ENCODE measurements at places on chromosomes 4 and X.
A peak's percentile ranks its signal among the peaks of the same experiment; 100 is the strongest.

- DNase-seq, result no peak
Observed at GRCh38 chrX:48971249-48972219, at the start of gene KCND1. Gene KCND1 (minus strand): TSS chrX:48971844. CDS start chrX:48970271, 1,573 bp downstream.

DNA sequence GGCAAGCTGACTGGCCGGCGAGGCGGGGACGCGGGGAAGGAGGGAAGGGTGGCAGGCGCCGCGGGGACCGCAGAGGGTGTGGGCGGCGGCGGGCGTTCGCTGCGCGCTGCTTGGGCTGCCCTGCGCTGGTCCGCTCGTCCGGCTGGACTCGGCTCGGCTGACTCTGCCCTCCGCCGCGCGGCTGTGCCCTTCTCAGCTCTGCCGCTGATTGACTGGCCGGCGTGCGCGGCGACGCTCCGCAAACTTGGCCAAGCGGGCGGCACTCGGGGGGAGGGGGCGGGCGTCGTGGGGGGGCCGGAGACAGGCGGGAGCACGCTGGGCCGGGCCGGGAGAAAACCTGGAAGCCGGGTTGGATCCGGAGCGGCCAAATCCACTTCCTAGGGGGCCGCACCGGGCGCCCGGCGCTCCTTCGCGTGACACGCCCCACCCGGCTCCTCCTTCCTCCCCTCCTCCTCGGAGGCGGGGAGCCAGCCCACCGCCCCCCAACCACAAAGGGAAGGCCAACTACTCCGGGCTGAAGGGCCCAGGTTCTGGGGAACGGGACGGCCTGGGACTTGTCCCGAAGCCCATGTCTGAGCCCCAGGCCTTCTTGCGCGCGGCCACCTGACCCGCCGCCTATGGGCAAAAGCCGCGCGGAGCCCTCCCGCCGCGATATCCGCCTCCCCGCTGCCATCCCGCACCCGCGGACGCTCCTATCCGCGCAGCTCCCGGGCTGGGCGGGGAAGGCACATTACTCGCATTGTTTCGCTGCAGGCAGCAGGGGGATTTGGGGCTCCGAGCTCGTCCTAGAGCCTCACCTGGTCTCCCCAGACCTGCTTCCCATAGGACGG is at the start of gene GPC4:
GPC4 (minus strand) TSS at position 214 of the 830 bp plus-strand sequence. CDS start 524 bp downstream, outside the sequence.
- DNase-seq, result no peak

- no peak for DNase-seq
Observed at GRCh38 chrX:10903523-10903922, 207.6 kb upstream of the HCCS start.

GRCh38 chr4:37279894-37280592 is 35.5 kb downstream of the NWD2 start:
- DNase-seq, result no peak

GRCh38 chr4:726235-726787 is 20.7 kb downstream of the PCGF3 start:
- DNase-seq, result no peak

- DNase-seq, result no peak
Observed at GRCh38 chr4:121842862-121843261, 19.2 kb upstream of the CCNA2 start.

DNA sequence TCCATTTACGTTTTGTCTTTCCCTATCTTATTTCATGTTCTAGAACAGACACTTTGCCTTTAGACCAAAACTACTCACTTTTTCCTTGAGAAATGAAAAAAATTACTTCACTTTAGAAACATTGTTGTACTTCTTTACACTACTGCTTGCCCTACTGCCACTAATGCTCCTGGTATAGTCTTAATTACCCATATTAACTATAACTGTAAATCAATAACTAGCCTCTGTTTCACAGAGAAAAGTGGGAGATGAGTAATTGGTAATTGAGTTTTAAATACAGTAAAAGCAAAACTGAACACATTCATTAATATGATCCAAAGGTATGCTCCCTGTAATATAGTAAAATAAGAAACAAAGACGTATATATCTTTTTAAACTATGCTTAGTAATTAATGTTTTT is 111.1 kb upstream of the JADE1 start:
- no peak for DNase-seq

DNA sequence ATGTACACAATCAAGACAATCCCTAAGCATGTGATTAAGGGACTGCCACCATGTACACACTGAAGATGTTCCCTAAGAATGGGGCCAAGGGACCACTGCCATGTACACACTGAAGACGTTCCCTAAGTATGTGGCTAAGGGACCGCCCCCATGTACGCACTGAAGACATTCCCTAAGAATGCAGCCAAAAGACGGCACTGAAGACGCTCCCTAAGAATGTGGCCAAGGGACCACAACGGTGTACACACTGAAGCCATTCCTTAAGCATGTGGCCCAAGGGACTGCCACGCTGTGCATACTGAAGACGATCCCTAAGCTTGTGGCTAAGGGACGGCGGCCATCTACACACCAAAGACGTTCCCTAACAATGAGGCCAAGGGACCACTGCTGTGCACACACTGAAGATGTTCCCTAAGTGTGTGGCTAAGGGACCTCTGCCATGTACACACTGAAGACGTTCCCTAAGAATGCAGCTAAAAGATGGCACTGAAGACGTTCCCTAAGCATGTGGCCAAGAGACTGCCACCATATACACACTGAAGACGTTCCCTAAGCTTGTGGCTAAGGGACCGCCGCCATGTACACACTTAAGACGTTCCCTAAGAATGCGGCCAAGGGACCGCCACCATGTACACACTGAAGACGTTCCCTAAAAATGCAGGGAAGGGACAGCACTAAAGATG is 26.4 kb downstream of the DHRSX start:
- DNase-seq, result no peak

- no peak for DNase-seq
Observed at GRCh38 chr4:135256111-135256510, 1054.5 kb upstream of the PABPC4L start.

DNA sequence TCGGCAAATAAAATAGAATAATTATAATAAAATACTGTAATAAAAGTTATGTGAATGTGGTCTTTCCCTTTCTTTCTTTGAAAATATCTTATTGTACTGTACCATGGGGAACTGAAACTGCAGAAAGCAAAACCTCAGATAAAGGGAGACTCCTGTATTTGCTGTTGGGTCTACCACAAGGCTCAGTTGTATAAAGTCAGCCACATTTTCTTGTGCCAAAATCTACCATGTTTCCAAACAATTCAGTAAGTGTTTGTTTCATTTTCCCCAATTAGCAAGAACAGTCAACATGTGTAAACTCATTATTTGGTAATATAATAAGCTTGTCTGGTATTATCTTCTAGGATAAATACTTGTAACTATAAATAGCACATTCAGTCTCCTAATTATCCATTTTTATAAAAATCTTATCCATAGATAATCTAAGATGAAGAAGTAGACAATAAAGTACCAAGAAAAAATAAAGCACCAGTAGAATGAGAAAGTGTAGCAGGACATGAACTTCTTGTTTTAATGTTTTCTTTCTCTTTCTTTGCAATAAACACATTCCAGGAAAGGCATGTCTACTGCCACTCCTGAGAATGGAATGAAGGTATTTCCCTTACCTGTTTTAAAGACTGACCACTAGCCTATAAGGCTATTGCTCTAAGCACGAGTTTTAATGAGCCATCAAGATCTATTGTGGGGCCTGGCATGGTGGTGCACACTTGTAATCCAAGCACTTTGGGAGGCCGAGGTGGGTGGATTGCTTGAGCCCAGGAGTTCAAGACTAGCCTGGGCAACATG is 15.0 kb upstream of the OTUD4 start:
- DNase-seq, result no peak

GRCh38 chr4:88660446-88661294 is 37.0 kb downstream of the NAP1L5 start:
- DNase-seq, result no peak

GRCh38 chrX:118420462-118420861 is 74.6 kb downstream of the WDR44 start:
- DNase-seq, result no peak

GRCh38 chrX:47838361-47838760 is 1.7 kb downstream of the ZNF81 start:
- DNase-seq, result no peak

- DNase-seq, result no peak
Observed at GRCh38 chr4:186676531-186677161, 47.0 kb downstream of the FAT1 start.

DNA sequence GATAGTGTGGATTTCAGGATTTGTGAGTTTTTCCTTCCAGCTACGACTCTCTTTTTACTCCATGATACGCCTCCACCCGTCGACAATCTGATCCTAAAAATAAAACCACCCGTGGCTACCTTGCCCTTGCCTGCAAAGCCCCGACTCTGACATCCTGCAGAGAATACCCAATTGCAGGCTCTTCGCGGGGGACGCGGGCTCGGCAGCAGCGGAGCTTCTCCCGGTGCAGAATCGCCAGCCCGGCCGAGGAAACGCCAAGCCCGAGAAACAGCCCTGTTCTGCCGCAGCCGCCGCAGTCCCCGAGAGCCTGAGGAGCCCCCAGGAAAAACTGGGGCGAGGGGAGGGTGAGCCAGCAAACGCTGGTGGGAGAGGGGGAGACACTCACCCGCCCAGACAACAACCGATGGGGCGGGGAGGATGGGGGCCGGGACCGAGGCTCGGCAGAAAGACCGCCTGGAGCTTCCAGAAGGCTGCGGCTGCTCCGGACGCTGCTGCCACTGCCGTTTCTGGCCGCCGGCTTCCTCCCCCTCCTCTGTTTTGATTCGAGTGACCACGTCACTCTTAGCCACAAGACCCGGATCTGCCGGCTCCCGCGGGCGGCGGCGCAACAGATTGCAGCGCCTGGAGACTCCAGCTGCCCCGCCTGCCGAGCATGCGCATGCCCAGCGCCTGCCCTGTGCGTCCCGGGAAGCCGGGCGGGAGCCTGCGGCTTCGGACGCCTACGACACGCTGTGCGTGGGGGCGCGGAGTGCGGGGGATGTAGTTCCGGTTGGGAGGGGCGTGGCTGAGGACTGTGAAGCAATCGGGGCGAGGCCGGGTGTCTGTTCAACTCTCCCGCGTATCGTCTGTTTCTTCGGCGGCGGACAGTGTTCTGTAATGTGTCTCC is at the start of gene SMIM14:
SMIM14 (minus strand) TSS at position 512 of the 886 bp plus-strand sequence. CDS start 33,720 bp downstream, outside the sequence.
- peak; percentile 87 for DNase-seq

DNA sequence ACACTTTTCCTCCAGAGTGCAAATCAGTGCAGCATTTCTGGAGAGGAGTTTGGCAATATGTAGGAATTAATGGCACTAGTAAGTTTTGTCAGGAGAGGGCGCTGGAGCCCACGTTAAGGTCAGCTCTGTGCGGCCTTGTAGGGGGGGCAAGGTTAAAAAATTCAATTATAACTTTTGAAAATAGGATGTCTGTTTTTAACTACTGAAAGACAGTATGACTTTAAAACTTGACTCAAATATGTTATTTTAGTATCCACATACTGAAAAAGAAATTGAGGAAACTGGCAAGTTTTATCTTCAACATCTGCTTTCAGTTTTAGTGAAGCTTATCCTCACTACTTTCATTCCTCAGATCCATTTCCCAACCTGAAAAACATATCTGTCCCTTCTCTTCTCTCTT is 30.9 kb upstream of the HSD17B13 start:
- DNase-seq, result no peak

DNA sequence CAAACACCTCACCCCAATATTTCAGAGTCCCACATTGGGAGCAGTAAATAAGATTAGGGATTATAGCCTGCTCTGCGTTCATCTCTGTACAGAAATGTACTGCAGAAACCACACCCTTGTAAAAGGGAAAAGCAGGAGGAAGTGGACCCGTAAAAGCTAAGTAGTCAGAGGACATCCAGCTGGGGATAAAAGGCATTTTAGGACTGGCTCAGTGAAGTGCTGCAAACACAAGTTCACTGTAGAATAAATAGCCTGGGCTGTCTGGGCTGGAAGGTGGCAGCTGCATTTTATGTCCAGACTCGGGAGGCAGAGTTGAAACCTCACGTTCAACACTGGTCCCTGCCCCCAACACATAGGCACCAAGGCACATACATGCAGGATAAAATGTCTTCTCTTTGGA is 178.7 kb upstream of the FAT1 start:
- no peak for DNase-seq

GRCh38 chr4:94334476-94334875 is 8.2 kb downstream of the HPGDS start:
- no peak for DNase-seq

- DNase-seq, result no peak
Observed at GRCh38 chr4:7434766-7435150, at the start of gene PSAPL1. Gene PSAPL1 (minus strand): TSS chr4:7434930. CDS start chr4:7434879, 51 bp downstream.

GRCh38 chr4:1981251-1982058 is 27.3 kb downstream of the NELFA start:
- no peak for DNase-seq

All from activated CD8-positive, alpha-beta memory T cell treated with anti-CD3 and anti-CD28 coated beads for 4 hours (primary cell).